Inflammatory macrophage treated with lipopolysaccharide for 1 hour (primary cell): ENCODE measurements at places on chromosomes 2 and 18.

GRCh38 chr2:1661891-1662605 is 82.3 kb downstream of the PXDN start:
- no peak for DNase-seq

DNA sequence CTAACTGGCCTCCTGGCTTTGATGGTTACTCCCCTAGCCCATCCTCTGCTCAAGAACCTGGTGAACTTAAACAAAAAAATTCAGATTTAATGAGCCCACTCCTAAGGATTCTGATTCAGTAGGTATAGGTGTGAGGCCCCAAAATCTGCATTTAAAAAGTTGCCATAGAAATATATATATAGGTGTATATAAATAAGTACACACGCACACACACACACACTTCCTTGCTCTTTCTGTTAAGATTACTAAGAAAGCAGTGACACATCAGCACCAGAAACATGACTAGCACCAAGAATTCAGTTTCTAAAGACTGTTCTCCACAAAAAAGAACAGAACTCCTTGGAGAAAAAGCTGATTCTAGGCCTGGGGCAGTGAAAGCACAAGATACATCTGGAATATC is 17.8 kb downstream of the EML6 start:
- no peak for DNase-seq

GRCh38 chr2:181787310-181788048 is 104.1 kb upstream of the ITPRID2 start:
- DNase-seq, result no peak

DNA sequence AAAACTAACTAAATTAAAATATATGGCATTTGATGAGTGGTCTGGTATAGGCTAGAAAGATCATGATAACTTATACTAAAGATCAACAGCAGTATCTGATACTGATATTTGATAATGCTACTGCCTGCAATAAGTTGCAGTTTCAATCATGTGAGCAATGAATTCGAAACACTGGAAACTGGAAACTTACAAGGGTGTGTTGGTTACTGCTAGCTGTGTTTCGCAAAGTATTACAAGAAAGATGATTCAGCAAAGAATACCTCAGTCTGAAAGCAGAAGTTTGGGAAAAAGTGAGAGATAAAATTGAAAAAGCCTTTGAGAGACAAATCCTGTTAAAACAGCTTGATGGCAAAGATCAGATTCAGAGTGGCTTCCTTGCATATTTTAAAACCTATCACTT is 294.5 kb downstream of the CCDC178 start:
- peak; percentile 59 for DNase-seq

DNA sequence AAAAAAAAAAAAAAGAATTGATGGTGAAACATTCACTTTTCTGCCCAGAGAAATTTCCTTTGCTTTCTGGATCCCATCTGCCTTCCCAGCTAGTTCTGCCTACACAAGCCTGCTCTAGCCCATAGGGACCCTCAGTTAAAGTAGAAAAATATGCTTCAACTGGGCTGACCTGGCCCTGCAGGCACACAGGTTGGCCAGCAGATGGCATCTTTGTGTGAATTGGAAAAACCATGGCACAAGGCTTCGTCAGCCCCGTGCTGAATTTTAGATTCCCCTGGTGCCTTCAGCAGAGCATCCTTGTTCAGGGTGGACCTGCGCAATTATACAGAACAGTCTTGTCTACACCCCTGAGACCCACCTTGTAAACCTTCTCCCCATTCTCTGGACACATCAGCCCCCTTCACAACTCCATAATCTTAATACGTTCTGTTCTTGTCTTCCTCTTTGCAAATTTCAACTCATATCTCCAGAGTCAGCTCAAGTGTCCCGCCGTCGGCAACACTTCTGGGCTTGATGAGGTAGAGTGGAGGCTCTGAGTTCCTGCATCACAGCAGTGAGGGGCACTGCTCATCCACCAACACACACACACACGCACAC is 114.5 kb downstream of the INSIG2 start:
- peak; percentile 17 for DNase-seq

DNA sequence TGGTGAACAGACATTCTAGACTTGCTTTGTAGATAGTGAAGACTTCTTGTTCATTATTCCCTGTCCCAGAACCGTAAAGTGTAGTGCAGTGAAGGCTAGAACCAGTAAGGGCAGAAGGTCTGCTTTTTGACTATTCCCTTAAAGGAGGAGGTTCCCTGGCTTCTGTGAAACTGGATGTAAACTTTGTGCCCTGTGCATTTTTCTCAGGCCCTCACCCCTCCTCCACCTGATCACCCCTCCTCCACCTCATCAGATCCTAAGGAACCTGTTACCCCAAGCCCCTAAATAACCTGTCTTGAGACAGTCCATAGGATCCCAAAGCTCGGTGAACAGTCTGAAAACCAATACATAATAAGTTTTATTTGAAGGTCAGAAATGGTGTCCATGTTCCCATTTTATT is 33.7 kb downstream of the SFT2D3 start:
- no peak for DNase-seq

GRCh38 chr2:213149294-213149875 is 2.0 kb downstream of the IKZF2 start:
- no peak for DNase-seq

GRCh38 chr2:142058149-142058548 is 72.7 kb downstream of the LRP1B start:
- DNase-seq, result no peak

- DNase-seq, result peak; percentile 67
Measured at GRCh38 chr2:216081487-216082116, at the start of the genes PECR and TMEM169. TSS of gene PECR (minus strand) at chr2:216081809. CDS start at chr2:216081741, 68 bp downstream. TSS of gene TMEM169 (plus strand) at chr2:216081919. CDS start at chr2:216095964, 14,045 bp downstream.

DNA sequence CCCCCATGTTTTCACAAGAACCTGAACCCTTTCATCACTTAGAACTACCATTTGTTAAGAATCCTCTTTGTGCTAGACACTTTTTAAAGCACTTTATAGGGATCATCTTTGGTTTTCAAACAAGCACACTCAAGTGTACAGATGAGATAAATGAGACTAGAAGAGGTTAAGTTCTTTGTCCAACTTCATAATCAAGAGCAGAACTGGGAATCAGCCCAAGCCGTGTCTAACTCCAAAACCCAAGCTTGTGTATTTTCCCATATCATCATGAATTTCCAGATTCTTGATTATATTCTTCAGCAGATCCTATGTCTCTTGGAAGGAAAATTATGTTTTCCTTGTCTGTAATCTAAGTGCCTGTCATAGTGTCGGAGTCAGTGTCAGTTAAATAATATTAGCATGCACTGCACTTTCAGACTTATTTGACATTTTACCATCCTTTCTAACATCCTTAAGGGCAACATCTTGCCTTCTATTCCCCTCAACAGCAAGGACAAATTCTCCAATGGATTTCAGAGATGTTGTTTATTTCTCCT is 123.0 kb upstream of the SETBP1 start:
- DNase-seq, result no peak

DNA sequence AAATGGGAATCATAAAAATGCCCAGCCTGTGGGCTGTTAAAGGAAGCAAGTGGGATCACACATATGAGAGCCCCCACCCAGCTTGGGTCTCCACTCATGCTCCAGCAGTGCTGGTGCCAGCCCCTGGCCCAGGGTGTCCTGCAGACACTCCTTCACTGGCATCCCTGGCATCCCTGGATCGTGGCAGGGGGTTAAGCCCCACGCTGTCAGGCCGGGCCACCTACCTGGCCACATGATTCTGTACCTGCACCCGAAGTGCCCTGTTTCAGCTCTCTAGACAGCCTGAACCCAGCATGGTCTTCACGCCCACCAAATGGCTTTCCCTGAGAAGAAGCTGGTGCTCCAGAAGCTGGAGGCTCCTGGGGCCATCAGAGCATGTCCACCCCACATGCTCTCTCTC is 137.4 kb downstream of the INHBB start:
- no peak for DNase-seq

GRCh38 chr2:83587309-83587708 is 871.8 kb downstream of the SUCLG1 start:
- DNase-seq, result no peak

GRCh38 chr2:17620841-17621240 is 80.3 kb downstream of the VSNL1 start:
- no peak for DNase-seq

DNA sequence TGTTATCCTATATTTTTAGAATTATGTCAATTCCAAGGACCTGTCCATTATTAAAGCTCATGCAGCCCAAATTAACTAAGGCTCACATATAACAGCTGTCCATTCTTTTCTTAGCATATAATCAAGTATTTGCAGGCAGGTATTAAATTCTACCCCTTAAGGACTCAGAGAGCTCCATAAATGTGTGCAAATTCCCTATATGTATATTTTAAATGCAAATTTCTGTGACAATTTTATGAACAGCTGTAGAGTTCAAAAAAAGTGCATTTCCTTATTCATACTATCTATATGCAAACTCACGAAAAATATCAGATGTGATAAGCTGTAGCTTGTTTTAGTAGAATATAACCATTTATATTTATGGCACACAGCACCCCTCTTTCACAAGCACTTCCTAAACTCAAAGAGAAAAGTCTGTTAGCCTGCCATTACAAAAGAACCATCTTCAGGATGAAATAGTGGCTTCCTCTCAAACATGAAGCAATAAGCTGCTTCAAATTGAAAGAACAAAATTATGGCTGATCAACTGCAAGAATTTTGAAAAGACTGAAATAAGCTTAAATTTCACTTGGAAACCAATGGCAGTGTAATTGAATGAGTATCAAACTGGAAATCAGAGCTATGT is 155.0 kb upstream of the REG3G start:
- DNase-seq, result peak; percentile 9

- no peak for DNase-seq
Measured at GRCh38 chr2:120503793-120504571, 158.0 kb downstream of the INHBB start.

- DNase-seq, result no peak
Measured at GRCh38 chr2:68764806-68765311, 30.2 kb downstream of the ARHGAP25 start.

DNA sequence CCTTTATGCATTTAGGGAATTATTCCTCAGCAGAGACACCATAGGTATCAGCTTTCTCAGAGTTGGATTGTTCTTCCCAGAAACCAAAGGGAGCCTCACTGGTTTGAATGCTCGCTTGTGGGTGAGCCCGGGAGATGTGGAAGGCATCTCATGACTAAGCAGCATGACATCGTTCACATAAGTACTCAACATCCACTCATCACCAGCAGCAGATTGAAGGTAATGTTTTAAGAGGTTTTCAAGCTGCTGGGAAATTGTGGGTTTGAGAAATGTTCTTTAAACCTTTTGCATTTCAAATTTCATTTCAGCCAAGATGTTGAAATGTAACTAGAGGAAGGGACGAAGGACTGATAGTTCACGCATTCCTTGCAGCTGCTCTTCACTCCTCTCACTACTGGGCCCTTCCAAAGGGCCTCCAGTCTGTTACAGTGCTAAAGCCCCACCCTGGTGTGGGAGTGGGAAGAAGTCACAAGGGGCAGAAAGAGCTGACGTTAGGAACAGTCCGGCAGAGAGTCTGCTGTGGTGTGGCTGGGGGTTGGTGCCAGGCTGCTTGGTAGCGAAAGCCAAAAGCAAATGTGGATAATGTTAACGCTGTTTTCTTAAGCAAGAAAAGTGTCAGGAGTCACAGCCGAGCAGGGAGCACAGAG is 324.5 kb upstream of the EPHA4 start:
- DNase-seq, result no peak

DNA sequence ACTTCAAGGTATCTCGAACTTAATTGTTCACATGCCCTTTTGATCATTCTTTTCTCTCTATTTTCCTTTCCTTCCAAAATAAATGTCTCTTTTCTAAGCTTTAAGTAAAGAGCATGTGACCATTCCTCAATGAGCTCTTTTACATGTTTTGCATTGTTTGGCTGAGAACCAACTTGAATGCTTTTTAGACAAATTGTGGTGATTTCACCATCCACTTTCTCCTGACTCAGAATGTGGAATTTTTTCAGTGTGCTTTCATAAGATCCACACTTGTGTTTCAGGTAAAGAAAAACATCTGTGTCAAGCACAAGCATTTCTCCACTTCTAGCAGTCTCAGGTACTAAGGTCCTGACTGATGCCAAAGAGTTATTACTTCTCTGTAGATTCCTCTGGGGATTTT is 10.7 kb downstream of the RBM43 start:
- no peak for DNase-seq

- no peak for DNase-seq
Measured at GRCh38 chr2:3647831-3648651, 10.0 kb upstream of the ALLC start.

- DNase-seq, result no peak
Measured at GRCh38 chr2:16972276-16972675, 306.6 kb upstream of the CYRIA start.

GRCh38 chr2:929925-930324 is 20.7 kb upstream of the SNTG2 start:
- DNase-seq, result no peak

DNA sequence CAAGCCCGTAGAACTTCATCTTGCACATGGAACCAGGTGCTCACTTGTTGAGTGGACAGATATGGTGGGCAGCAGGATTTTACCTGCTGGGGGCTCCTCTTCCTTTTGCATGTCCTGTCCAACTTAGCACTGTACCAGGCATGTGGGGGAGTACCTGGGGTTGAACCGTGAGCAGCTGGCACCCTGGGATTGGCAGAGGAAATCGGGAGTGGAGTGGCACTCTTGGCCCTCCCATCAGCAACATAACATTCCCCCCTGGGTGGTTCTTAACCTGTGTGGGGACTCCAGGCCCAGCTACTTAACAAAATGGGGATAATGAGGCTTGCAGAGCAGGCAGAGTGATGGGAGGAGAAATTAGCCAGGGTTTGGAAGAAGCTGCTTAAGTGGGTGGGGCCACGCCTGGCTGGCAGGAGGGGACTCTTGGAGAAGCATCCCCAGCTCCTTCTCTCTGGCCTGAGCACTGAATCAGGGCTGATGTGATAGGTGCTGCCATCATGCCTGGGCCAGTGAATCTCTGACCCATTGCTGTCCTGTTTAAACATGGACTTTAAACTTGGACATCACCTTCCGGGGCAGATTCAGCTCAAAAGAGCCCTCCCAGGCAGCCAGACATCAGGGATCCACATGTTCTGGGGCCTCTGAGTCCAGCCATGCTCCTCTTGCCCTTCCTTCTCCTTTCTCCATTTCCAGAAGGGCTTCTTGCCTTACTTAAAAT is 15.5 kb downstream of the FOSL2 start:
- DNase-seq, result no peak

GRCh38 chr18:12990123-12990475 is 1.1 kb upstream of the CEP192 start:
- peak; percentile 46 for DNase-seq

GRCh38 chr2:218259099-218259961 is 1.5 kb upstream of the GPBAR1 start:
- peak; percentile 70 for DNase-seq

DNA sequence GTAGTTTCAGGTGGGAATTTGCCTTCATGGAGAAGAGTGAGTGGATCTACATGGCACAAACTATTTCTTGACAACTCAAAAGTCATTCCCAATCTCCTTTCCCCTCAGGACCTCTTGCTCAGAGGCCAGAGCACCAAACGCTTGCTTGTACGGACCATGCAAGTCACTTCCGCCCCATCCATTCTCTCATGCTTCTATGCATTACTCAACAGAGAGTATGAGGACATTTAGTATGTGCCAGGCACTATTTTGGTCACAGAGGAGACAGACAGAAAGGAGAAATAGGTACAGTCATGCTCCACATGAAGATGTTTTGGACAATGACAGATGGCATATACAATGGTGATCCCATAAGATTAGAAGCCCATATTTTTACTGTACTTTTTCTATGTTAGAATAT is 117.5 kb downstream of the ACTR3 start:
- no peak for DNase-seq

DNA sequence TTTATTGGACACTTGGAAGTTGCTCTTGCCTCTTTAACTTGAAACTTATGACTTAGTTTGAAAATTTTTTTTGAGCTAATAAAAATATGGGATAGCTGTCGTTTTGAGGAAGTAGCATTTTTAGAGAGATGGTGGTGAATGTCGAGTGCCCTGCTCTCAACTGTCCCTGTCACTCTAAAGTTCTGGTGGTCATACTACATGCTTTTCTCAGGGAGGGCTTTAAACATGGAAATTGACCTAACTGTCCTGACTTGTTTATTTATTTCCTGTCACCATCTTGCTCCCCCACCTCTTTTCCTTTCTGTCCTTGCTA is 16.0 kb downstream of the CEP192 start:
- DNase-seq, result peak; percentile 20
